AG04449 (cell line): ENCODE measurements at places on chromosomes 5 and 9.
A peak's percentile ranks its signal among the peaks of the same experiment; 100 is the strongest.

DNA sequence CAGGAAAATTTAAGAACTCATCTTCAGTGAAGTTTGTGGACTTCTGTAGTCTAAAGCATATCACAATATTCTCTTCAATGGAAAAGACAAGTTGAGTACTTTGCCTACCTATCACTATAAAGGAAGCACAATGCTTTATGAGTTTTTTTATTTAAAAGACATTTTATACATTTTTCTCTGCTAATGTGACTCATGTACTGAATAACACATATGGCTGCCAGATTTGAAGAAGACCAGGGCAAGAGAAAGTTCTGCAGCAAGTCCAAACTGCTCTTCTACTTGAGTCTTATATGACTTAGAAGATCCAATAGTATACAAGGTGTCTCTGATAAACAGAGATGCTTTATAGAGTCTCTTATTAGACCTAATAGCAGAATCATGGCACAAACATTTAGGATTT, 978.4 kb downstream of the TLE4 start:
- no peak for DNase-seq

GRCh38 chr9:79256691-79257213, 315.0 kb upstream of the TLE4 start:
- DNase-seq: peak; percentile 65

- DNase-seq: no peak
Measured at GRCh38 chr5:141234109-141234667, 11.0 kb upstream of the PCDHB15 start.

DNA sequence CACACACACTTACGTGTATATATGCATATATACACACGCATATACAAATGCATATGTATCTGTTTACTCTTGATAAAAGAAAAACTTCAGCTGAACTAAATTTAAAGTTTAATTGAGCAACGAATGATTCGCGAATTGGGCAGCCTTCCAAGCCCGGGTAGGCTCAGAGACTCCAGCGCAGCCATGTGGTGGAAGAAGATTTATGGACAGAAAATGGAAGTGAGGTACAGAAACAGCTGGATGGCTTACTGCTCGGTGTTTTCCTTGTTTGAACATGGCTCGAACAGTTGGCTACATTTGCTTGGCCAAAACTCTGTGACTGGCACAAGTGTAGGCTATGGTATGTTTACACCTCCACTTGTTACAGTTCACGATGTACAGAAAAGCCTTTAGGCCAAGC, 239.3 kb upstream of the PRDM9 start:
- no peak for DNase-seq

GRCh38 chr5:155665361-155665760, 651.8 kb downstream of the KIF4B start:
- no peak for DNase-seq

GRCh38 chr5:123154886-123155445, 65.9 kb downstream of the PRDM6 start:
- DNase-seq: no peak
